ENCODE measurements at places on chromosomes 2 and 18.

GRCh38 chr2:15293262-15293937 is 267.7 kb downstream of the NBAS start:
- no peak for DNase-seq

GRCh38 chr18:68763083-68763482 is 34.8 kb upstream of the CCDC102B start:
- no peak for DNase-seq

DNA sequence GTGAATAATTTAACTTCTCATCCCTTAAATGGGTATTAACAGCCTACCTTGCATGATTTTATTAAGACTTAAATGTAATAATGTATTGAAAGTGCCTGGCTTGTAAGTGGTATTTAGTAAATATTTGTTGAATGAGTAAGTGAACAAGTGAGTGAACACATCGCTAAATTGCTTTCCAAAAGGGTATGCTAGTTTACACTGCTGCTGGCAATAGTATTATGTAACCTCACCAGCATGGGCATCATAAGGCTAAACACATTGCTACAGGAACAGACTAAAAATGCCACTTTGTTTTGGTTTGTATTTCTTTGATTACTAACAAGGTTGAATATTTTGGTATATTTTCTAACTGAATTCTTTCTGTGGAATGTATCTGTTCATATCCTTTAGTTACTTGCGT is 9.8 kb downstream of the WDR43 start:
- DNase-seq, result no peak

GRCh38 chr2:183024339-183025095 is 13.7 kb downstream of the NCKAP1 start:
- DNase-seq, result no peak

- DNase-seq, result no peak
Measured at GRCh38 chr2:134927195-134927594, 8.6 kb downstream of the CCNT2 start.

DNA sequence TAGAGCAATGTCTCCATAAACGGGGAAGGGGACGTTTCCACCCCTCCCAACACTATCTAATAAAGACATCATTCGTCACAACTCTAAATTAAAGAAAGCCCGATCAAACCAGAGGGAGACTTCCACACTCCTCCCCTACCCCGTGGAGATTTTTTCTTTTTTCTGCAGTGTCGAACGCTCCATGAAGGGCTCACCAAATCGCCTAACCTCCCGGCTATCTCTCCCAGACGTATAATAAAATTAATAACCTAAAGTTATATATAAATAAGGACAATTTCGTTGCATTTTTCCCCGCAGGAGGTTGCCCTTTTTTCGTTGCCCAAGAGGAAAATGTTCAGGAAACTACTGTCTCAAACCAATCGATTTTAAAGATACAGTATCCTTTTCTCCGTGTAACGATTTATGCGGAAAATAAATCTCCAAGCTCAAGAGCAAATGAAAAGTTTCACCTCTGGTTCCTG is 2.4 kb downstream of the EVX2 start:
- no peak for DNase-seq

DNA sequence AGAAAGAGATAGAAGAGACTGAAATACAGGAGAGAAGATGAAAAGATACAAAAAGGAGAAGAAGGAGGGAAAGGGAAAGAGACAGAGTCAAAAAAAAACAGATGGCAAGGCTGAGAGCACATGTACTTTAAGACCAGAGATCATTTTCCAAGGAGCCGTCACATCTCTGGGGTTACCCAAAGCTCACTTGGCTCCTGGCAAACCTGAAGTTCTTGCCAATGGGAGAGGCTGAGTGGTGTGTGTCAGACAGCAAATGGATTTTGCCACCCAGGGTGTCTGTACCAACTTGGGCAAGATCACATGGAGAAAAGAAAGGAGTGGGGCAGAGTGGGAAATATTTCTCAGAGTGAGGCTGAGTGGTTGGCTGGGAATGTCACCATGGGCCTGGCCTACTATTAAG is 219.3 kb upstream of the TNP1 start:
- DNase-seq, result no peak

DNA sequence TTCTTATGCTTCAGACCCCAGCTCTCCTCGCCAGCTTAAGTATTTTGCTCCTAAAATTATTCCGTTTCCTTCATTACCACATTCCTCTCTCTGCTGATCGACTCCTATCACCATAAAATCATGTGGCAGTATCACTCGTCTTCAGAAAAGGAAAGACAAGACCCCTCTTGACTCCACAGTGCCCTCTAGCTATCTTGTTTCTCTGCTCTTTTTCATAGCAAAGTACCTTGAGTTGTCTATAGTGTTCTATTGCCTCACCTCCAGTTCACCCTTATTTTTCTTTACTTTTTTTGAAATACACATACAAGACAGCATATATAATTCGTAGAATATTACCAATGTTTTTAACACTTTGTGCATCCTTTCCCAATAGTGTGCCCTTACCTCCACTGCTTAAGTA is 273.2 kb upstream of the SIX3 start:
- DNase-seq, result no peak

GRCh38 chr2:46863882-46864281 is 51.7 kb downstream of the MCFD2 start:
- DNase-seq, result no peak

DNA sequence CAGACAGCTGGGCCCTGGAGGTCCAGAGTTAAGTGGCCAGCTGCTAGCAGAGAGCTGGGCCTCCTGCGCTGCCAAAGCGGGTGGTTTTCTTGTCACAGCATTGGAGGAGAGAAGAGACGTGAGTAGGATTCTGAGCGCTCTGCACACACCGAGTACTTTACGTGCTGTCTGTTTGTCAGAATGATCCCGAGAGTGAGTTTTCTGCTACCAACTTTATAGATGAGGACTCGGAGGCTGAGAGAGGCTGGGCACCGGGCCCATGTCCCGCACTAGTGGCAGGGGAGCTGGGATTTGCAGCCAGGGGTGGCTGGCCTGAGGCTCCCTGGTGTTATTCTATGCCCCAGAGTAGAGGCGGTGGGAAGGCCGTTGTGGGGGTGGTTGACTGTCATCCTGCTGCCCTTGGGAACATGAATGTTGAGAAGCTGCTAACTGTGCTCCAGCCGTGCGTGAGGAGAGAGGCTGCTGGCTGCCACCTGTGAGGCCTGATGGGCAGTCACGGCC is 36.3 kb upstream of the MBP start:
- no peak for DNase-seq

GRCh38 chr18:58983260-58984155 is 118.8 kb downstream of the ZNF532 start:
- DNase-seq, result no peak

DNA sequence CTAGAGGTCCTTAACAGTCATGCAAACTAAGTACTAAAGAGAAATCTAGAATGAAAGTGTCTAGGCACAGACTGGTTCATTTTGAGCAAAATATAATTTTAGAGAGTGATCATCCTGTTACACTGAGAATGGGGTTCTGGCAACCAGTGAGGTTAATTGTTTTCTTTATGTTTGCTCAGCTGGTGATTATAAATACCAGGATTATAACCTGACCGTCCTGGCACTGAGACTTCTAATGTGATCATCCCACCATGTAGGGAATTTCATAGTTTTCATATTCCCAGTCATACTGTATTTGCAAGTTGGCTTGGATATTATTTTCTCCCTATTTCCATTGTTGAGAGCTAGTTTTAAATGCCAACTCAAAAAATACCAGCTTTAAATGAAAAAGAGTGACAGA is 852.5 kb upstream of the LRATD1 start:
- DNase-seq, result no peak

GRCh38 chr2:175107146-175107545 is 60.9 kb downstream of the ATF2 start:
- no peak for DNase-seq

DNA sequence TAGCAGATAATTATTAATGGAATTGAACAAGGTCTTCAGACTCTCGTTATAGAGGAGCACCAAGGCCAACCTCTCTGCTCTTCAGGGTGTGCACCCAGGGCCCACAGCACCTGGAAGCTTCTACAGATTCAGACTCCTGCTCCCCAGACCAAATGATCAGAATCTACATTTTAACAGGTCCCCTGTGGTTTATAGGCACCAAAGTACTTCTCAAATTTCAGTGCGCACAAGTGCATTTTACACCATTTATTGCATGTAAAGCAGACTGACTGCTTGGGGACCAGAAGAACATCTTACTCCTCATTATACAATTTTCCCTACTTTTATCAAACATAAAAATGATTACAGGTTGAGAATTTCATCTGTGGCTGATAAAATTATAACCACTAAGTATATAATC is 163.9 kb downstream of the COL4A4 start:
- DNase-seq, result no peak

- no peak for DNase-seq
Measured at GRCh38 chr2:7024261-7024660, 107.0 kb downstream of the RNF144A start.
